Spleen (tissue), 13 donors: ENCODE measurements at places on chromosomes 3 and 15. TPM values are rescaled to one million over a fixed set of nuclear protein-coding genes. Genes with fewer than 3 reads are reported as not detected.

C15orf62 gene
- 0.39 TPM for polyA plus RNA-seq

- no peak for DNase-seq
These were observed 417.6 kb upstream of the CDIN1 start for GRCh38 chr15:36161771-36162212.

ADAMTSL3 gene
- 0.11 TPM for polyA plus RNA-seq

PLCB2 gene
- polyA plus RNA-seq, result 190 TPM

DNA sequence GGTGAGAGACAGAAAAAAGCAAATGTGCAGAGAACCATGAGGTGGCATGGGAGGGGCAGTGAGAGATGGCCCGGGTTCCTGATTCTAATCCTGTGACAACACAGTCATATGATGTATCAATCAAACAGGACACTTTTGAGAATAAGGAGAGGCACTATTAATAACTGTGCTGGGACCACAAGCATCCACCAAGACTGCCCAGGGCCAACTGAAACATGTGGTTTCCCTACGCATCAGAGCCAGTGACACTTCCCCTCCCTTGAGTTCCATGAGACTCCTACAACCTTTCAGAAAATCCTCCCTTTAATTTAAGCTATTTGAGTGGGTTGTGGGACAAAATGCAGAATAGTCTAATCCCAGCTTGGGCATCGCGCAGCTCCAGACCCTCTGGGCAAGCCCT, 17.4 kb downstream of the SH3BP5 start:
- DNase-seq, result no peak

AADACL2 gene
- polyA plus RNA-seq, result not detected

DNA sequence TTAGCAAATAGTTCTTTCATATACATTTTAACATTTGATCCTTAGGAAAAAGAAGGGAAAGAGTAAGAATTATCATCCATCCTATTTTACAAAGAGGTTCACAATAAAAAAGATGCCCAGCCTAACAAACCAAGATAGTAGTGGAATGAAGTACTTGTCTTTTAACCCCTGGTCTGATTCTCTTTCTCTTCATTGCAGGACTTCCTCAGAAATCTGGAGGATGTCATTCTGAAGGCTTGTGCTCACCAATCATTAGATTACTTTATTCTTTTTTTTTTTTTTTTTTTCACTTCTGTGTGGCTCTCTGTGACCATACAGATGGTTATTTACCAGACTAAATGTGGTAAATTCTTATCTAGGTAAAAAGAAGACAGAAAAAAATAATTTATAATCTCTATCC, 7.0 kb downstream of the HDGFL3 start:
- DNase-seq, result no peak

ANKUB1 gene
- 0.10 TPM for polyA plus RNA-seq

GRCh38 chr3:16297997-16298885, 33.2 kb downstream of the OXNAD1 start:
- DNase-seq, result no peak

PPP1R14D gene
- polyA plus RNA-seq, result 0.30 TPM

CFAP44 gene
- 6.1 TPM for polyA plus RNA-seq

DNASE1L3 gene
- polyA plus RNA-seq, result 102 TPM

GRCh38 chr3:90136456-90137191, 1029.2 kb downstream of the EPHA3 start:
- no peak for DNase-seq

GRCh38 chr3:25583343-25583742, 81.4 kb downstream of the TOP2B start:
- no peak for DNase-seq

CLEC3B gene
- polyA plus RNA-seq, result 225 TPM

DNA sequence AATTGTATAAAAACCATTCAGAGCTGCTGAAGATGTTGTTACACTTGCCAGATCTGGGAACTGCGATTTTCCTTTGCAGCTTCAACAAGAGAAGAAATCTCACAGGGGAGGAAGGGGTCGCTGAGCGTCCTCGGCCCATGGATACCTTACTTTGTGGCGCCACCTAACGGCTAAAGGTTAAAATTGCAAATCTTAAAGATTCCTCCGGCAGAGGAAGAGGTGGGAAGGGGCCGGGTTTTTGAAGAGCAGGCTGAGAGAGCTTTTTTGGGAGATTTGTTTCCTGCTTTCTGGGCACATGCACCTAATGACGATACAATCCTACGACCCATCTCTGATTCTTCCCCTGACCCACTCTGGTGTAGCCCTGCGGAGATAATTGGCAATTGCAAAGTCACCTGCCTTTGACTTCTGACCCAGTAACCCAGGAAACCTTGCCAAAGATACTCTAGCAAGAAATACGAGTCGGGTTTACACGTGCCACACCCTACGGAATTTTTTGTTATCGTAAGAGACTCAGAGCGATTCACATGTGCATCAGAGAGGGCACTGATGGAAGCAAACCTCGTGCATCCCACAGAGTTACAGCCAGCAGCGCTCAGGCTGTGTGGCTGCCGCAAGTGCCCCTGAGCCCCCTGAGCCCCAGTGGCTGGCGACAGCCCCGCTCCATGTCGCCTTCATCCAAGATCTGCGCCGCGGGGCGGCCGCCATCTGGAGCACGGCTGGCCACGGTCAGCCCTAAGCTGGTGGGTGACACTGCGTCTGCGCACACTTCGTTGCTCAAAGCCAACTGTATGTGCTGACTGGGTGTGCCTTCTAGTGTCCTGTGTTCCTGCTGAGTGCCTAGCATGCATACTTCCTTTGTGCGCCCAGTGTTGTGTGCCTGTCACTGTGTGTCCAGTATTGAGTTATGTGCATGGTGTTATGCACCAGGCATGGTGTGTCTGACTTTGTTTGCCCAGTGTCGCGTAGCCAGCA, 55.2 kb upstream of the CHRNA7 start:
- no peak for DNase-seq

DNA sequence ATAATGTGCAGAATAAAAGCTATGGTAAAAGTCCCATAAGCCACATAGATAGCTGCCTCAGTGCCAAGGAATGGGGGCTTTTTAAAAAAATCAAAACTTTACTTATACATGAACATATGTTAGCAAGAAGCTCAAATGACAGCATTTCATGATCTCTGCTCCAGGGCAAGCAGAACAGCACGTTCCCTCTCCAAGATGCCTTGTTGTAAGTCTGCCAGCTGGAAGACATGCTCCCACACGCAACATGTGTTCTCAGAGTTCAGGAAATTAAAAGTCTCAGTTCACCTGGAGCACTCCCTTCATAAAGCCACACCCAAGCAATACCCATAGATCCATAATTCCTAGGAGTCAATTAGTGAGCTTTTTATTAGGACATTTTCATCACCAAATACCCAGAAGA, 52.2 kb downstream of the ABI3BP start:
- no peak for DNase-seq

- DNase-seq, result no peak
These were observed 133.1 kb downstream of the THSD4 start for GRCh38 chr15:71248386-71248785.

DNA sequence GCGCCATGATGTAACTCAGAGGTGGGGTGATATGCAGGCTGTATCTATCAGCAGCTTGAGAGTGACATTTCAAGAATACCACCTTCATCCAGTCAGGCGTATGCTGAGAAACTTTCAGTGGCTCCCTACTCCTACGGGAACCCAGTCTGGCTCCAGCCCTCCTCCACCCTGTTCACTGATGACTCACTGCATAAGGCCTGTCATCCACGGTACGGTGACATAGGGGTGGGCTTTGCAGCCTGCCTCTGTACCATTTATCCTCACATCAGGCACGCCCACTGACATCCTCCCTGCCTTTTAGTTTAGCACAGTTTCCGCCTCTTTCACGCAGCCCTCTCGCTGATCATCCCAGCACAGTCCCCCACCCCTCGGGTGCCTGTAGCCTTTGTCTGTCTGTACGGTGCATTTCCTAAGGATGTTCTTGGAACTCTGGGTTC, 11.7 kb downstream of the PXYLP1 start:
- no peak for DNase-seq

- peak; percentile 68 for DNase-seq
These were observed 34.1 kb downstream of the ABTB1 start for GRCh38 chr3:127706785-127707351.

DNA sequence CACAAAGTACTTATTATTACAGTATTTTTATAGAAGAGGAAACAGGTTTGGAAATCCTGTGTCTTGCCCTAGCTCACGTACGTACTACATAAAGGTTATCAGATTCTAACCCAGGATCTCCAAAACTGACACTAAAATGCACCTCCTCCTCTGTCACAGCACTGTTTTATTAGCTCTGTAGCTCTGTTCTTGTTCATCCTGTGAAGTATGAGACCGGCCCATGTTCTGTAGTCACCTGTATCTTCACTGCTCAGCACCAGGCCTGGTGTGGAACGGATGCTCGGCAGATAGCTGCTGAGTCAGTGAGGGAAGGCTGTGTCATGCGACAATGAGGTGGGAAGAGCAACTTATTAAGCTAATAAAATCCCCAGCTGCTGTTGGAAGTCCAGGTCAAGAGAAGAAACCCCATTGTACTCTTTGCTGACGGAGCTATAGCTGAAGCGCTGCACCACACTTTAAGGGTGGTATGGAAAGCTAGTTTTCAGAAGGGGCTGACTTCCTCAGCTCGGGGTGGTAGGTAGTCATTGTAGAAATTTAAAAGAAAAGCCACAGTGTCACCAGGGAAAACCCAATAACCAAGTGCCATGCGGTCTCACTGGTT, 22.8 kb downstream of the BCL2A1 start:
- DNase-seq, result no peak

C3orf85 gene
- not detected for polyA plus RNA-seq

ROBO2 gene
- 0.83 TPM for polyA plus RNA-seq

- no peak for DNase-seq
These were observed 33.0 kb downstream of the FAM98B start for GRCh38 chr15:38486936-38487335.

- no peak for DNase-seq
These were observed 18.5 kb upstream of the CMTM8 start for GRCh38 chr3:32220006-32220405.

CHRNB4 gene
- polyA plus RNA-seq, result 0.07 TPM

- no peak for DNase-seq
These were observed 46.6 kb upstream of the TBC1D21 start for GRCh38 chr15:73826711-73827251.

DNA sequence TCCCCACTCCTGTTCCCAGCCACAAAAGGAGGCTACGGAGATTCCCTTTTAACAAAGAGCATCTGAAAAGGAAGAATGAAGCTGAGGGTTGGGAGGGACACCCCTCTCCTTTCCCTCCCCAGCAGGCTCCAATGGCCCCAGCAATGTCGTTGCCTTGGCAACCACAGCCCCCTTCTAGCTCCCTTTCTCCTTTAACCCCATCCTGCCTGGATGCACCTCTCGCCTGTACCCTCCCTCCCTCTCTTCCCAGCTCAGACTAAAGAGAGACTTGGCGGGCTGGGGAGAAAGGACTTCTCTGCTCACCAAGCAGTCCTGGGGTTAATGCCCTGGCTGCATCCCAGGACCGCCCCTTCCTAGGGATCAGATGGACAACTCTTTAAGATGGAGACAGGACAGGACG, 7.1 kb upstream of the RPL29 start:
- DNase-seq, result no peak

TERC gene
- 0.39 TPM for polyA plus RNA-seq
